Activated T-helper 1 cell treated with anti-CD3 and anti-CD28 coated beads, Interleukin-12 subunit alpha, Interleukin-12 subunit beta, Interleukin-2, Interleukin-4 antibody, amounts not matched to agents 30 ng/mL and 10 ng/mL and 1 ng/mL, durations not matched to agents 14 hours and 24 hours and 36 hours (primary cell): ENCODE measurements at places on chromosomes 5 and 9.

- H3K27ac ChIP-seq, result no peak overlapping the region
- no peak overlapping the region for H3K4me3 ChIP-seq
- no peak for DNase-seq
- H3K4me1 ChIP-seq, result no peaks in the 10 kb centered on the region
- H3K27me3 ChIP-seq, result no peaks in the 10 kb centered on the region
Observed at GRCh38 chr5:98964621-98965020, 35.8 kb upstream of the CHD1 start.

GRCh38 chr9:100465761-100466160 lies 7.2 kb upstream of the TMEFF1 start:
- H3K4me1 ChIP-seq, result no peaks in the 10 kb centered on the region
- H3K36me3 ChIP-seq, result no peaks in the 10 kb centered on the region
- no peak overlapping the region for H3K27ac ChIP-seq
- no peak overlapping the region for H3K4me3 ChIP-seq

DNA sequence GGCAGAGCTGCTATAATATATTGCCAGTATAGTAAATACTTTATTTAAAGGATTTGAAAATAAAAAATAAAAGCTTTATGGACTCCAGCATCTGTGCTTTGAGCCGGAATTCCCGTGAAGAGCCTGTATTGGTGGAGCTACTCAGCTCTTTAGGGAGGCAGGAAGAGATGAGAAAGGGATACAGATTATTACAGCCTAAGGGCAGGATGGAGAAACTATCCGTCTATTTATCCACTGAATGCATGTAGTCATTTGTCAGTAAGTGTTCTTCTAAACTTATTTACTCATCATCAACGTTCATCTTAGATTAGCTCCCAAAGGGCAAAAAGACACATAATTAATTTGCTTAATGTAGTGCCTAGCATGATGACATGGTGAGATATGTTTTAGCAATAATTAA lies 48.4 kb downstream of the SLC1A1 start:
- H3K4me1 ChIP-seq, result no peaks in the 10 kb centered on the region
- no peaks in the 10 kb centered on the region for H3K36me3 ChIP-seq
- H3K4me3 ChIP-seq, result no peak overlapping the region
- peaks cover 6% of the 10 kb centered on the region for H3K27me3 ChIP-seq
- no peak overlapping the region for H3K27ac ChIP-seq

DNA sequence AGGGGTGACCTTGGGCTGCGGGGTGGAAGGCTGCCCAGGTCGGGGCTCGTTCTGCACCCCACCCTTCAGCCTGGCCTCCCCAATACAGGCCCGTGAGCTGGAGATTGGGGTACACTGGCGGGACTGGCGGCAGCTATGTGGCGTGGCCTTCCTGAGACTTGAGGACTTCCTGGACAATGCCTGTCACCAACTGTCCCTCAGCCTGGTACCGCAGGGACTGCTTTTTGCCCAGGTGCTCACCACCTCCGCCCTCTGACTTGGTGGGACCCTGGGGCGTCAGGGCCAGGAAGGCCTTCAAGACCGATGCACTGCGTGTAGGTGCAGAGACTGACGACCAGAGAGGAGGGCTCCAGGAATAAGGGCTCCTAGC lies 10.5 kb downstream of the ZDHHC12 start:
- H3K27ac ChIP-seq, result no peak overlapping the region
- no peaks in the 10 kb centered on the region for H3K36me3 ChIP-seq
- no peak for DNase-seq
- no peaks in the 10 kb centered on the region for H3K27me3 ChIP-seq
- no peak overlapping the region for H3K4me3 ChIP-seq

DNA sequence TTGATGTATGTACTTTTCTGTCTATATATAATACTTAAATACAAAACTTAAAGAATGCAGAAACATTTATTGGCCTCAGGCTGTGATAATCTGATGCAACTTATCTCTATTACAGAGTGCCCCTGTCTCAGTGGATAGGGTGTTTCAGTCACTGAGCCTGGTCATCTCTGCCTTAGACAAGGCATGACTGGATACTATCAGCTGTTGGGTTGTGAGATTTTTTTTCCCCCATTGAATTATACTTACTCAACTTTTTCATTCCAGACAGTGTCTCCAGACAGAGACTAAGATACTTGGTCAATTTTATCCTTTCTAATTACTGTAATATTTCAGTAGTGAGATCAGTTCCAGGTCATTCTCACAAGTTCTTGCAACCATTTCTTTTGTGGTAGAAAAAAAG lies 26.7 kb downstream of the XRCC4 start:
- H3K36me3 ChIP-seq, result no peaks in the 10 kb centered on the region
- H3K27me3 ChIP-seq, result no peaks in the 10 kb centered on the region
- DNase-seq, result no peak
- no peak overlapping the region for H3K27ac ChIP-seq
- H3K4me3 ChIP-seq, result no peak overlapping the region
- no peaks in the 10 kb centered on the region for H3K4me1 ChIP-seq

DNA sequence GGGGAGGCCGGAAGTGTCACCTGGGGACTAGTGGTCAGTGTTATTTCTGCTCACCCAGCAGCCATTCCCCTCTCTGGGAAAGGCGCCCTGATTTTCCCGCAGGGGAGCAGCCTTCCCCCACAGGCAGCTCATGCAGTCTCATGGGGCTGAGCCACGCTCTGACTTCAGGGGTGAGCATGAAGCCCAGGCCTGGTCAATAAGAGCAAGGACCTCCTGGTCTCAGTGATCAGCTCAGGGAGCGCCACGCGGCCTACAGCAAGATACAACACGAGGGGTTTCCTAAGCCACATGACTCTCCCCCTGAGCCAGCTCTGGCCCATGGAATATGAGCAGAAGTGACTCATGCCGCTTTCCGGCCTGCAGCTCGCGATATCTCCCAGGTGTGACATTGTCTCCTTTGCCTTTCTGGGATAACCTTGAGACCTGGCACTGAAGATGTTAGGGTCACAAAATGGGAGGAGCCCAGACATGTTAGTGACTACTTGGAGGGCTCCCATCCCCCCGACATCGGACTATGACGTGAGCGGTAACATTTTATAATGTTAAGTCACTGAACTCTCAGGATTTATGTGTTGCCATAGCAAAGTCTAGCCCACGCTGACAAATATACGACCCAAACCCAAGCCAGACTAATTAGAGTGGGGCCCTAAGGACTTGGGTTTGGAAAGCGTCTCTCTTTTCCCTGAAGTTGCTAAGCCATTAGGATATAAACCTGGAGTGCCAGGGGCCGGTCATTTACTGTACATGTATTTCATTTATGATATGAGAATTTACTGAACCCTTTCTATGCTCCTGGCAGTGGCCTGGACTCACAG lies 46.5 kb upstream of the GFPT2 start:
- H3K36me3 ChIP-seq, result no peaks in the 10 kb centered on the region
- DNase-seq, result no peak
- no peak overlapping the region for H3K4me3 ChIP-seq

DNA sequence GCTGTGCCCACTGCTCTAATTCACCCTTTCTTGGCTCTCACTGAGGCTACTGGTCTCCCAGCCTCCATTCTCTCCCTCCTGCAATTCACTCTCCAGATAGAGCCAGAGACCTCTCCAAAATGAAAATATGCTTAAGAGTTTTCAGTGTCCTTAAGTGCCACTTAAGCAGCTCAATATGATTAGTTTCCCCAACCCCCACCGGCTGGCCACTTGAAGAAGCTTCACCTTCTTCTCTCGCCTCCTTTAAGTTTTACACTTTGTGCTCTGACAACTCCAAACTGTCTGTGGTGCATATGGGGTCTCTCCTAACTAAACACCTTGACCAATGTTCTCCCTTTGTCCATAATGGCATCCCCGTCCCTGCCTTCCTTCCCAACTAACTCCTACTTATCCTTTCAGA lies 53.4 kb downstream of the CDK5RAP2 start:
- no peak for DNase-seq
- H3K4me3 ChIP-seq, result no peak overlapping the region
- H3K36me3 ChIP-seq, result peaks cover 65% of the 10 kb centered on the region
- no peak overlapping the region for H3K27ac ChIP-seq
- H3K27me3 ChIP-seq, result no peaks in the 10 kb centered on the region

DNA sequence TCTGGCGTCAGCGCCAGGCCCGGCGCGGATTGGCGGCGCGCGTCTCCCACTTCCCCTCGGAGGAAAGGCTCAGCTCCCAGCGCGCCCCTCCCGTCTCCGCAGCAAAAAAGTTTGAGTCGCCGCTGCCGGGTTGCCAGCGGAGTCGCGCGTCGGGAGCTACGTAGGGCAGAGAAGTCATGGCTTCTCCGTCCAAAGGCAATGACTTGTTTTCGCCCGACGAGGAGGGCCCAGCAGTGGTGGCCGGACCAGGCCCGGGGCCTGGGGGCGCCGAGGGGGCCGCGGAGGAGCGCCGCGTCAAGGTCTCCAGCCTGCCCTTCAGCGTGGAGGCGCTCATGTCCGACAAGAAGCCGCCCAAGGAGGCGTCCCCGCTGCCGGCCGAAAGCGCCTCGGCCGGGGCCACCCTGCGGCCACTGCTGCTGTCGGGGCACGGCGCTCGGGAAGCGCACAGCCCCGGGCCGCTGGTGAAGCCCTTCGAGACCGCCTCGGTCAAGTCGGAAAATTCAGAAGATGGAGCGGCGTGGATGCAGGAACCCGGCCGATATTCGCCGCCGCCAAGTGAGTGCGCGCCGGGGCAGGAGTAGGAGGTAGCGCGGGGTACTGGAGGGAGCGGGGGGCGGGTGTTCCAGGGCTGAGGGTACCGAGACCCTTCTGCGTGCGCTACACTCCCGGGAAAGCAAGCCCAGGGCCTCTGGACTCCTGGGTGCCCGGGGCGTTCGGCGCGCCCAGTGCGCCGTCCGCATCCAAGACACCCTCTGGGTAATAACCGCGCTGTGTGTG lies at the start of gene MSX2:
MSX2 (plus strand) TSS at position 99 of the 777 bp plus-strand sequence; CDS start at position 177, 78 bp downstream.
- DNase-seq, result no peak
- peak within 1 kb of the TSS; percentile 15 for H3K4me3 ChIP-seq
- H3K36me3 ChIP-seq, result no peaks in the 10 kb centered on the region
- peaks cover 5% of the 10 kb centered on the region for H3K4me1 ChIP-seq
